Renal pelvis (tissue), 12 donors: ENCODE measurements at places on chromosomes 12 and 14. TPM values are rescaled to one million over a fixed set of nuclear protein-coding genes. Genes with fewer than 3 reads are reported as not detected.
A peak's percentile ranks its signal among the peaks of the same experiment; 100 is the strongest.

Gene PRKD1
- polyA plus RNA-seq = 27.4 TPM

DNA sequence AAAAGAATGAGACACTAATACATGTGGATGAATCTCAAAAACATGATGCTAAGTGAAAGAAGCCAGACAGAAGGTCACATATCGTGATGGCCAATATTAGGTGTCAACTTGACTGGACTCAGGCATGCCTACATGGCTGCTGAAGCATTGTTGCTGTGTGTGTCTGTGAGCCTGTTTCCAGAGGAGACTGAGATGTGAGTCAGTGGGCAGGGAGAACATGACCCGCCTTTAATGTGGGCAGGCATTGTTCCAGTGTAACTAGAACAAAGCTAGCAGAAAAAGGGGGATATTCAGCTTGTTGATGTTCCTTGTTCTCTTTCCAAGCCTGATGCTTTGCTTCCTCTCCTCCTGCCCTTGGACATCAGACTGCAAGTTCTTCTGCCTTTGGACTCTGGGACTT, 47.6 kb downstream of the DCAF5 start:
- no peak for DNase-seq

Gene EXOC5
- 57.9 TPM for polyA plus RNA-seq

- DNase-seq = no peak
Observed at GRCh38 chr14:99129211-99129696, 142.7 kb downstream of the BCL11B start.

Gene EIF2S3B
- 0.60 TPM for polyA plus RNA-seq

DNA sequence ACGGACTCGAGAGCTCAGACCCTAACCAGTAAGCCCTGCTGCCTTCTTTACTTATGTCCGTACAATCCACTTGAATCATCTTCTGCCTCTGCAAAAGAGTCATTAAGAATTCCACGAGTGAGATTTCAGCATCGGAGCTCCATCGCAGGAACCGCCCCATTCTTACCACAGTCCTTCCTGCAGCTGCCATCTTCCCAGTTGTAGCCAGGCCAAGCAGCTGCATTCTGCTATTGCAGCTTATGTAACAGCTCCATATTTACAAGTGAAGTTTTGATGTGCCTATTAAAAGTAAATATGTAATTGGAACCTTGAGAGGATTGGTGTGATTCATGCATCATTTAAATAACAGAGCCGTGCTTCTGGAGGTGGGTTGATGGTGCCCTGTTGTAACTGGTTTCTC, 157.4 kb downstream of the KICS2 start:
- DNase-seq = no peak

Gene TMEM52B
- polyA plus RNA-seq = 121 TPM

DNA sequence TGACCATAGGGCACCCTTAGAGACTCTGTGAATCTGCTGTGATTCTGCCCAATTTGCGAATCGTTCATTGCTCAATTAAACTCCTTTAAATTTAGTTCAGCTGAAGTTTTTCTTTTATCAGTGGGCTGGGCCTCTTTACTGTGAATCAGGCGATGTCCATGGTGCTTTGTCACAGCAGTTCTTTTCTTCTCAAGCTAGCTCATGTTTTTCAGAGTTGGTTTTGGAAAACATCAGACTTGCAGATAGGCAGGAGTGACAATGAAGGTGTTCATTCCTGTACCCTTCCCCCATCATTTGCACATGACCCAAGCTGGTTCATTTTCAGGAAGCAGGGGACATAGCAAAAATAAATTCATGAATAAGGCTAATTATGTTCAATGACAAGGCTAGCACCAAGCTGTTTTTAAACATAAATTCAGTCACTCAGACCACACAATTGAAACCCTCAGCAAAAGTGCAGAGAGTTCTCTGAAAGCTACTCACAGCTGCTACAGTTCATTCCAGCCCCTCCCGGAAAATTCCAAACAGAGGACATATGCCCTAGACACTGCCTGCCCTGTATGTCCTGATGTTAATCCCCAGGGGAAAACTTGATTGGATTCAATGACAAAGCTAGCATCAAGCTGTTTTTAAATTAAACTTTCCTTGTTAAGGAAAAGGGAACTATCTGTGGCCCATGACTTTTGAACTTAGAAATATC, 383.3 kb downstream of the C12orf75 start:
- peak; percentile 52 for DNase-seq

DNA sequence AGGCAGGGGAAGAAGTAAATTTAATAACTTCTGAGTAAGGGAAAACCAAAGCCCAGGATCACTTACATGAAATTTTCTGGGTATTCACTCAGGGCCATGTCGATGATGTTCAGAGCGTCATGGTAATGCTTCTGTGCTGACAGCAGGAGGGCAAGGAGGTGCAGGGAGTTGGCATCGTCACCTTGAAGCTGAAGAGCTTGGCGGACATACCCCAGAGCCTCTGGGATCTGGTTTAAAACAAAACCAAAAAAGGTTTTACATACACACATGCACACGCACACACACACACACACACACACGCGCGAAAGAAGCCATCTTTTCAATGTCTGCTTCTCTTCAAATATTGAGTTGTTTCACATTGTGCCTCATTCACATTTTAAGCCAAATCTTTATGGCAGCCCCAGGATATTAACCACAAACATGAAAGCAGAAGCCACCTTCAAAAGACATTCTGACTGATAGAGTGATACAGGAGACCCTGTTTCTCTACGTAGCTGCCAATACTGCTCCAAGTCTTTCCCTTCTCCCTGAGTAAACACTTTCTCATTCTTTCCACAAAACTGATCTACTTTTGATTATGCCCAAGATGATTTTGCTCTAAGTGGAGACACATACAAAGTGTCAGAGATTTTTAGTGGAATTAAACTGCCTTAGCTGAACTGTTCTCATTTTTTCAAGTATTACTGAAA, 172.1 kb downstream of the TTC7B start:
- no peak for DNase-seq

GRCh38 chr12:2941524-2941923, 17.7 kb upstream of the TEAD4 start:
- DNase-seq = no peak

DNA sequence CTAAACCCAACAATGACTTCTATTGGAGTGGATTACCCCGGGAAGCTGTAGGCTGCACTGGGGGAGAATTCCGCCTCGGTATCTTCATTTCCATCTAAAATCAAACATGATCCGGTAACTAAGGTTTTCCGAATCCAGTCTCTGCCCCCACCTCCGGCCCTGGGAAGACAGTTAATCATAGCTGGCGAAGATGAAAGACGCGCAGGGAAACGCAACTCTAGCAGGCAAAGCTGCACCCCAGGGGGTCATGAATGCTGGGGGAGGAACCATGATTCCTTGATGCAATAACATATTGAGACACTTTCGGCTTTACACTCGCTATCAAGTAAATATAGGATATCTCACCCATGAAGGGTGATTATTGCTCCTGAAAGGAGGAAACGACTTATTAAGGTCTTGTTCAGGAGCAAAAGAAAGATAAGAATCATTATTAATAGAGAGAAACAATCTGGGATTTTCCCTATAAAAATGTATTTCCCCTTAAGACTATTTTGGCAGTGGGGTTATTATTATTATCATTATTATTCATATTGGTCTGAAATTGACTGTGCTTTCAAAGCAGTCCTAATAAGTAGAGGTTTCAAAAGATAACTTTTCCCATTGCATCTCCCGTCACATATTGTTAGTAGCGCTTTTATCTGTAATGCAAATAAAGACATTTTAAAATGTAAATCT, 614.9 kb downstream of the VRK1 start:
- no peak for DNase-seq

GRCh38 chr12:40263616-40264409, 39.0 kb downstream of the LRRK2 start:
- DNase-seq = no peak

- DNase-seq = no peak
Observed at GRCh38 chr14:75835737-75836136, 146.1 kb downstream of the TGFB3 start.

Gene BICDL1
- 37.8 TPM for polyA plus RNA-seq

GRCh38 chr12:43957732-43958372, 122.0 kb downstream of the TMEM117 start:
- DNase-seq = peak; percentile 42

GRCh38 chr14:81452341-81453133, 52.4 kb upstream of the STON2 start:
- DNase-seq = no peak

Gene KRT80
- polyA plus RNA-seq = 0.99 TPM

GRCh38 chr12:28699029-28699428, 450.0 kb upstream of the FAR2 start:
- no peak for DNase-seq

GRCh38 chr12:13179211-13180074, 17.1 kb upstream of the EMP1 start:
- no peak for DNase-seq

DNA sequence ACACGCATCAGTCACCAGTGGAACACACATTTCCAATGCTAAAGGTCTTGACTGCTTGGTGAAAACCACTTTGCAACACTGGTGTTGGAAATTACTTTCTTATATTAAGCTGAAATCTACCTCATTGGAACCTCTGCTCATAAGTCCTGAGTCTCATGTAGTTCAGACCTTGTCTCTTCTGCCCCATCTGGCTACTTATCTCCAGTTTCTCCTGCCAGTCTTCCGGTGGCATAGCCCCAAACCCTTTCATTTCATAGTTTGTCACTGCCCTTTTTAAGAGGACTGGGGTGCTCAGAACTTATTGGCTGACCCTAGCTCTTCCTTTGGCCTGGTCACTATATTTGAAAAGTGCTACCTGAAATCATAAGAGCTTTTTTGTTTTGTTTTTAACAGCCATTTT, 43.7 kb downstream of the HELB start:
- no peak for DNase-seq

GRCh38 chr14:54906075-54906474, 3.4 kb upstream of the GCH1 start:
- DNase-seq = no peak

DNA sequence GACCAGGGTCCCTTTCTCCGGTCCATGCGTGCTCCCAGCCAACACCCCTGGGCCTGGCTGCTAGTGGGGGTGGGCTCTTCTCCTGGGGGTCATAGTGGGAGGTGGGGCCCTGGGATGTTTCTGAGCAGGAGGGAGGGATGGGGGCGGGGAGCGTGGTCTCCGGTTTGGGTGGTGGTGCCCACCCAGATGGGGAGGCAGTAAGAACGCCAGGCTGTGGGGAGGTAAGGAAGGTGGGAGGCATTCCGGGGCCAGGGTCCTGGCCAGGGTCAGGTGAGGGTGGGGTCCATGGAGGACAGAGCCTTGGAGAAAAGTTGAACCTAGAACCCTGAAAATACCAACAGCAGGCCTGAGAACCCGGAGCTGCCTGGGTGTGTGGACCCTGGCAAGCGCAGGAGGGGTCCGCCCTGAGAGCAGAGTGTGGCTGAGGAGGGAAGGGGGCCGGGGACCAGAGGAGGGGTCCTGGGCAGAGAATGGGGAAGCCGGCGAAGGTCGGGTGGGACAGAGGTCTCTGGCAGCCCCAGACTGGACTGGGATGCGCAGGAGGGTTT, 5.7 kb downstream of the CRIP2 start:
- DNase-seq = no peak
